ENCODE measurements at places on chromosomes 5 and 9.

GRCh38 chr9:16763946-16764345 is 106.5 kb downstream of the BNC2 start:
- no peak for DNase-seq

GRCh38 chr5:172407822-172408221 is 46.5 kb downstream of the SH3PXD2B start:
- DNase-seq = no peak

- no peak for DNase-seq
Observed at GRCh38 chr9:132946631-132947295, 2.3 kb upstream of the TSC1 start.

GRCh38 chr5:66904189-66904588 is 292.4 kb downstream of the CD180 start:
- no peak for DNase-seq

- no peak for DNase-seq
Observed at GRCh38 chr9:93962017-93962416, 6.9 kb upstream of the BARX1 start.

- no peak for DNase-seq
Observed at GRCh38 chr5:93053825-93054224, 527.2 kb downstream of the NR2F1-AS1 start.

DNA sequence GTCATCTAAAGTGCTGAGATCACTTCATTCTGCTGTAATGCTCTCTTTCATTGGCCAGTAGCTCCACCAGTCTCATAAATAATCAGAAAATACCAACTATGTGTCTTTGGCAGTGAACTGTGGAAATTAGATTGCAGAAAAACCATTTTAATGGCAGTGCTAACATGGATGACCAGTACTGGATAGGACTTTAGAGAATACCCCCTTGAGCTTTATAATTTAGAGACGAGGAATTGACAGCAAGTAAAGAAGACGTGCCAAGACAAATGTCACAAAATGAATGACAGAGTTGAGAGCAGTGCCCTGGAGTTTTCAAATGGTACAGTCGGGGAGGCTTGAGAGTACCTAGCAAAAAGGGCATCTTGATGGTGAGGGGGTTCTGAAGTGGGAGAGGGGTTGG is 5.8 kb downstream of the MSANTD3 start:
- DNase-seq = no peak

GRCh38 chr9:83698976-83699585 is 8.7 kb downstream of the UBQLN1 start:
- DNase-seq = no peak

DNA sequence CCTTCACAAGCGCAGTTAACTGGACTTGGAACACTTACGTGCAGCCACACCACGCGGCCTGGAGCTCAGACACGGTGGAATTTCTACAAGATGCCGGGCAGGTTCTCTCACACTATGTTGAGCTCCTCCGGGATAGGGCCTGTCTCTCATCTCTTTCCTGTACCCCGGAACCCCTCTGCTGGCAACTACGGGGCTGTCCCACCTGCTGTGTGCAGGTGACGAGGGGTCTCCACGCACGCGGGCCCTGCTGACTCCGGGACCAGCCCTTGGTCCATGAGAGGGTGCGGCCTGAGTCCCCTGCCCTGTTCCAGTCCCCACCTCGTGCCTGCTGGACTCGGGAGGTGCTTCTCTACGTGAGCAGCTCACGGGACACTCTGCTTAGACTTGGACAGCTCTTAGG is 40.1 kb downstream of the SLC6A3 start:
- DNase-seq = no peak

GRCh38 chr5:172403189-172403796 is 51.0 kb downstream of the SH3PXD2B start:
- DNase-seq = peak; percentile 95

GRCh38 chr5:1168796-1169195 is 32.6 kb upstream of the SLC6A19 start:
- DNase-seq = no peak

DNA sequence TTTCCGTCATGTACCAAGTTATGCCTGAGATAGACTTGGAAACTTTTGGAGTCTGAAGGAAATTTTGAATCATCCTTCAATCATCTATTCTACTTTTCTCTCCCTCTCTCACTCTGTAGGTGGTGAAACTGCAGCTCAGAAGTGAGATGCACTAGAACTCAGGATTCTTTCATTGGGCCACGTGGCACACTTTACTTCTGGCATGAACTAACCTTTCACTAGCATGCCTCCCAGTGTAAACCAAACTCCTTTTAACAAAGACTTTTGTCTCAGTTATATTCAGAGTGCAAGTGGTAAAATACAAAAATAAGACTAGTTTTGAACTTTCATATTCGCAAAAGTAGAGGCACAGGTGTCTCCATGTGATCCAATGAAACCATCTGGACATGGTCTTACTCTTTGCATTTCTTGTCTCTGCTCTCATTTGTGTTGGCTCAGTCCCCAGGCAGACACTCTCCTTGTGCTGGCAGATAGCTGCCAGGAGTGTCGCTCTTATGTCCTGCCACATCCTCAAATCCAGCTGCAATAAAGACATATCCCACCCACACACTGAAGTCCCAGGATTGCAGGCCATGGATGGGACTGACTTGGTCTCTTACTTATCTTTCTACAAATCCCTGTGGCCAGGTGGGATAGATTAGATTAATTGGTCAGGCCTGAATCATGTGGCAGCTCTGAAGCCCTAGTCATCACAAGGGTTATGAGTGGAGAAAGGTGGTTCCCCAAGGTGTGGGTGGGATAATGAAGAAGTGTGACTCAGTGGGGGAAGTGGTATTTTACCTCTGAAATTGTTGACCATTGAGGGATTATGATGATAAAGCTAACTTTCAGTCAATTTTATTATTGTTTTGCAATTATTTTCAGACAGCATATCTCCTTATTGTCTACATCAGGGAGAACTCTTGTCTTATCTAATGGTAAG is 267.5 kb downstream of the GABRB2 start:
- DNase-seq = no peak

DNA sequence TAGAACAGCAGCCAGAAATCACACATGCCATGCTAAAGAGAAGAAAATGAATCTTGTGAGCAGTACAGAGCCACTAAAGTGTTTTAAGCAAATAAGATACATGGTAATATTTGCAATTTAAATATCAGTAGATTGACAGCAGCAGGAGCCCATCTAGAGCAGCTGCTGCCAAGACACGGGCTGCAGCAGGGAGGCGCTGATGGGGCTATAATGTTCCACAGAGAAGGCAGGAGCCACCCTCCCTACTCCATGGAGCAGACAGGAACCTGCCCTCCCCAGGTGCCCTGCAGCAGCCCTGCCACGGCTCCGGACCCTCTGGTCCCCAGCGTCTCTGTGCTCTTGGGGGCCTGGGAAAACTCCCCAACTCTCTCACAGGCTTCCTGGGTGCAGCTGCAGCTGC is 224.1 kb upstream of the ISL1 start:
- DNase-seq = no peak

DNA sequence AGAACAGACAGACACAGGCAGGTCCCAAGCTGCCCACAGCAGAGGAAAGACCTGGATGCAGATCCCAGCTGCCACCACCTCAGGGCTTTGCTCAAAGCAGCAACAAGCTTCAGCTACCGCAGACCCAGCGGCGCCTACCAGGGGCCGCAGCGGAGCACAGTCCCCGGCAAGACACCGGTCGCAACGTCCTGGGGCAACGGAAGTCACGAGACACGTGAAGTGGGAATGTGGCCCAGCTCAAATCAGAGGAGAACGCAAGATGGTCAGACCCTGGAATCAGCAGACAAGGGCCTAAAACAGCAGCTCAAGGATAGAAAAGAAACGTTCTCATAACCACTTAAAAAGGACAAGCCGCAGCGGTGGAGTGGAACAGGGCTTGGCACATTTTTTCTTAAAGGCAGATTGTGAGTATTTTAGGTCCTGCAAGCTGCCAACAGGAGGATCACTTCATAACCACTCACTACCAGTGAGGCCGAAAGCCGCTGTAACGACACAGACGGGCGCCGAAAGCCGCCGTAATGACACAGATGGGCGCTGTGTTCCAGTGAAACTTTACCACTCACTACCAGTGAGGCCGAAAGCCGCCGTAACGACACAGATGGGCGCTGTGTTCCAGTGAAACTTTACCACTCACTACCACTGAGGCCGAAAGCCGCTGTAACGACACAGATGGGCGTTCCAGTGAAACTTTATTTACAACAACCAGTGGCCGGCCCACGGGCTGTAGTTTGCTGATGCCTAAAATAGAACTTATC is 21.7 kb downstream of the SLC9A3 start:
- DNase-seq = no peak

DNA sequence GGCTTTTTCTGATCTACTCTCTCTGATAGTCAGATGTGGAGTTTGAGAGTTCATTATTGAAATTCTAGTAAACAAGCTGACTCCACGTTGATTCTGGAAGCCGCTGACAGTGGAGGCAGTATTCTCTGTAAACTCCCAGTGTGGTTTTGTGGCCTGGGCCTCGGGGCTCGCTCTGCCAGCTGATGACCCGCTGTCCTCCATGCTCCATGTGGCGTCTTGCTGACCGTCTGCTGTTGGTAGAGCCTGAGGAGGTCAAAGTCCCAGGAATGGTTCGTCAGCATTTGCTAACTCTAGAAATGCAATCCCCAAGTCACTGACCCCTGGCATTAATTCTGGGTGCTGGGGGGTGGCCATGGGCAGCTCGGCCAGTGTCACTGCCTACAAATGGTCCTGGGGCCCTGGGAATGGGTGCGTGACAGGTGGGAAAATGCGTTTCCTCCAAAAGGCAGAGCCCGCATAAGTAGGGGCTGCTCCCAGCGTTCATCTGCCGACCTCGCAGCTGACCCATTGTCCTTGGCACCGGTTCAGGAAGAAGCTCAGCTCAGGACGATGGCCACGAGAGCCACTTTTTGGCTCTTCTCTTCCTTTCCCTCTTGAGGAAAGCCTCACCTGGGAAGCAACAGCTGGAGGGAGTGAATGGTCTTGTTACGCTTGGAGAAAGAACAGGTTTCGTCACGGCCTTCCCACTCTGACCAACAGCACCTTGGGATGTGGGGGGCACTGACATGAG is 55.1 kb downstream of the MRPL36 start:
- no peak for DNase-seq

- DNase-seq = no peak
Observed at GRCh38 chr5:34533582-34534522, 122.3 kb upstream of the RAI14 start.

DNA sequence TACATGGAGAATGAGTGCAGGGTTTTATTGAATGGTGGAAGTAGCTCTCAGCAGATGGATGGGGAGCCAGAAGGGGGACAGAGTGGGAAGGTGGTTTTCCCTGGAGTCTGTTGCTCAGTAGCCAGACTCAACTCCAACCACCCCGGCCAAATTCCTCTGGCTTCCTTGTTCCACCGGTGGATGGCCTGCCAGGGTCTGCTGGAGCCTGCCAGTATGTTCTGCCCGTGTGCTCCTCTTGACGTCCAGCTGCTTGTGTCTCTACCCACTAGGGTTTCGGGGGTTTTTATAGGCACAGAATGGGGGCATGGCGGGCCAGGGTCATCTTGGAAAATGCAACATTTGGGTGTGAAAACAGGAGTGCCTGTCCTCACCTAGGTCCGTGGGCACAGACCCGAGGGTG is 51.4 kb upstream of the KLF9 start:
- no peak for DNase-seq

DNA sequence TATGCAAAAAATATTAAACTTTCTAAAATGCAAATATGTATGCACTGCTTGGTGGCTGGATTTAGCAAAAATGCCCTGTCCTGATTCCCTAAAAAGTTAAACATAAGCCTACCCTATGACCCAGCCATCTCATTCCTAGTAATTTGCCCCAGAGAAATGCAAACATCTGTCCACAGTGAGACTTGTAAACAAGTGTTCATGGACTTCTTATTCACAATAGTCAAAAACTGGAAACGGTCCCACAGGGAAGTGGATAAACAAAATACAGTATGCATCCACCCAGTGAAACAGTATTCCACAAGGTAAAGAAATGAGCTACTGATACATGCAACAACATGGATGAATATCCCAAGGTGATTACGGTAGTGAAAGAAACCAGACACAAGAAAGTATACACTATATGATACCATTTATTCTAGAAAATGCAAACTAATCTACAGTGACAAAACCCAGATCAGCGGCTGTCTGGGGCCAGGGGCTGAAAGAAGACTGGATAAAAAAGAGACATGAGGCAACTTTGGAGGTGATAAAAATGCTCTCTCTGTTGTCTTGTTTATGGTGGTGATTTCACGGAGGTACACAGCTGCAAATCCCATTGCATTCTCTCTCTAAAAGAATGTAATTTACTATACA is 277.3 kb downstream of the GLIS3 start:
- DNase-seq = no peak
